Nucleus accumbens (tissue), 56 donors: ENCODE measurements at places on chromosomes 2 and 18.

- no peak for DNase-seq
Measured at GRCh38 chr2:11938196-11938595, 191.8 kb downstream of the LPIN1 start.

- DNase-seq, result no peak
Measured at GRCh38 chr2:201262718-201263117, 2.4 kb downstream of the CASP8 start.

- peak; percentile 74 for DNase-seq
Measured at GRCh38 chr18:58043491-58044369, at the start of gene NEDD4L. TSS of gene NEDD4L (plus strand) at chr18:58044226. CDS start at chr18:58044661, 435 bp downstream.

- DNase-seq, result no peak
Measured at GRCh38 chr2:196275646-196276352, 104.4 kb upstream of the STK17B start.

DNA sequence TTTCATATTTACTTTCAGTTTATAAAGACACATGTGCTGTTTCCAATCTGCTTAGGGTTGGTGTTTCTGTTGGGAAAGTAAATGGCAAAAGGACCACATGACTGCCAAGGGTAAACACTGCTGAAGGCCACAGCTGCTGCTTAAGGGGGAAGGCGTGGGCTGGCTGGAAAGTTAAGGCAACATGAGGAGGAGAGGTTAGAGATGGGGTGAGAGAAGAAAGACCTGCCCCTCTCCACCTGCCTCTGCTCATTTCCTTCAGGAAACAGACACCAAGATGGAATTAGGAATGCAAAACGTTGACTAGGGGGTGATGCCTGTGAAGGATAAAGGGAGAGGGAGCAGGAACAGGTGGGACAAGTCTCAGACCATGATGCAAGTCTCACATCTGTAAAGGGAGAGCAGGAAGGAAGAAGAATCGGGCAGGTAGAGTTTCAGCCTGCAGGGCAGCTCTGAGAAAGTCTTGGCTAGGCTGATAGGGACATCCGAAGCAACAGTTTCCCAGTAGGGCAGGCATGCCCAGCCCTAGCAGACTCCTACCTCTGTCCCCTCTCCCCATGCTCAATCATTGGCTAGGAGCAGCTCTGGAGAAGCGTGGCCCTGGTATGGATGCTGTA, 86.0 kb downstream of the CDC42EP3 start:
- no peak for DNase-seq

DNA sequence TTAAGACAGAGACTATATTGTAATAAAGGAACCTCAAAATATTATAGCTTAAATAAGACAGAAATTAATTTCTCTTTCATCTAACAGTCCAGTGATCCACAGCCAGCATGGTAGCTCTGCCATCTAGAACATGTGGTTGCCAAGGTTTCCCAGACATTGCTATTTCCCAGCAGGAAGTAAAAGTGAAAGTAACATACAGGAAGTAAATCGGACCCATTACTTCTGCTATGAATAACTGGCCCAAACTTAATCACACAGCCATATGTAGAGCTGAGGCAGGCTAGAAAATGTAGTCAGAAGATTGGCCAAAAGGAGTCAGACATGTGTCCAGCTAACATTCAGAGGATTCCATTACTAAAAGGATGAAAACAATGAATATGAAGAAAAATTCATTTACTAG, 71.0 kb downstream of the NOL4 start:
- DNase-seq, result no peak

DNA sequence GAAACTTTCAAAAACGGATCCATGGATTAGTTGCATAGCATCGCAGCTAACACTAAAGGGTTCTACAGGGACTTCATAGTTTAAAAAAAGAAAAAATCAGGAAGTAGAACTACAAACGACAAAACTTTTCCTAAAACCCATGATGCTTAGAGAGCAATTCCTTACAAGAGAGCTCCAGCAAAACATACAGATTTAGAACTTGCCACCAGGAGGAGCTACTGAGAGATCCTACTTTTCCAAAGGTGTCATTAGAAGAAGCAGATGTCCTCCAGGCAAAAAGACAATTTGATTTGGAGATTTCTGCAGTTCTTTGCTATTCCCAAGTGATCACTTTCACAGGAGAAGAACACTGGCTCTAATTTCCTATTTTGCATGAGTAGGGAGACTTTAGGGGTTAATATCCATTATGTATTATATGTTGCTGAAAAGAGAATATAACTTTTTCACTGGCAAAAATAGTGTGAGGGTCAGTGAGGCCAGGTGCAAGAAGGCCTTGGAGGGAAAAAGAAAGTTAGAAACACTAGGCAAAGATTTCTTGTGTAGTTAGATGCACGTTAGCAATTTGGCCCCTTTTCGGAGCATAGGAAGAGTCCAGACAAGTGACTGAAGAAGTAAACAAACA, 436.2 kb downstream of the SUCLG1 start:
- DNase-seq, result no peak

DNA sequence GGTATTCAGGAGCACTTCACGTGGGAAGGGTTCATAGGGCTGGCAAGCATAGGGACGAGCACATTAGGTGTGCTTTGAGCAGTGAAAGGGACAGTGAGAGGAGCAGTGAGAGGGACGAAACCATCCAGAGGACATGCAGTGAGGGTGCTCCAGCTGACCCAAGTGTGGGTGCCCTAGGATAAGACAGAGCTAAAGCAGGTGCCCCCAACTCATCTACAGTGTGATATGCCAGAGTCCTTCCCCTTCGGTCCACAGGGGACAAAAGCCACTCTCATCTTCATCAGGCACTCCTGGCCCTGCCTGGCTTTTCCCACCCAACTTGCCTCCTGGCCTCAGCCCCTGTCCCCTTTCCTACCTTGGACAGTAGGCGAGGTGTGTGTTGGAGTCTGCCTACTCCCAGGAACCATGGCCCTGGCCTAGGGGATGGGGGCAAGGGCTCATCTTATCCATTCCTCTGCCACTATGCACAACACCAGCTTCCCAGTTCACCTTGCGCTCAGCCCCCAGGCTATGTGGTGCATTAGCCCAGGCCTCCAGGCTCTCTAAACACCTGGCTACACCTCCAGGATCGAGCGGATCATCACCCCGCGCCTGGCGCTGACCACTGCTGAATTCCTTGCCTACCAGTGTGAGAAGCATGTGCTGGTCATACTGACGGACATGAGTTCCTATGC, 16.1 kb upstream of the ANKRD53 start:
- no peak for DNase-seq

GRCh38 chr2:124318913-124319312, 293.8 kb downstream of the CNTNAP5 start:
- DNase-seq, result no peak

DNA sequence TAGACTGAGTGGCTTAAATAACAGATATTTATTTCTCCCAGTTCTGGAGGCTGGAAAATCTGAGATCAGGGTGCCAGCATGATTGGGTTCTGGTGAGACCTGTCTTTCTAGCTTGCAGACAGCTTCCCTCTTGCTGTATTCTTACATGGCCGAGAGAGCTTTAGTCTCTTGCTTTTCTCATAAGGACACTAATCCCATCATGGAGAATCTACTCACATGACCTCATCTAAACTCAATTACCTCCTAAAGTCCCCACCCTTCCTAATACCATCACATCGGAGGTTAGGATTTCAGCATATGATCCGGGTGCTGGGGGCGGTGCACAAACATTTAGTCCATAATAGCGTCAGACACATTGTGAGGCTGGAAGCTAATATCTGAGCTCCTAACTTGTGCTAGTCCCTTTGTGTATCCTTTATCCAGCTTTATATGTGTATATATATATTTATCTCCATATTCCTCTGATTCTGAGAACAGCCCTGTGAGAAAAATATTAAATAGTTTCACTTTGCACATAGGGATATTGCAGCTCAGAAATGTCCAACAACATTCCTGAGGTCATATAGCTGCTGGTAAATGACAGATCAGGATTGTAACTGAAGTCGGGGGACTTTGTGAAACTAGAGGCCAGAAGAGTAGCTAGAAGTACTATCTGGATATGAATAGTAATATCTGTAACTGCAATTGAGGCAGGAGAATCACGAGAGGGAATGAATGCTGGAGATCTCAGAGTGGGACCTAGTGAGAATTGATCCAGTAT, 28.9 kb downstream of the MARCHF4 start:
- no peak for DNase-seq

DNA sequence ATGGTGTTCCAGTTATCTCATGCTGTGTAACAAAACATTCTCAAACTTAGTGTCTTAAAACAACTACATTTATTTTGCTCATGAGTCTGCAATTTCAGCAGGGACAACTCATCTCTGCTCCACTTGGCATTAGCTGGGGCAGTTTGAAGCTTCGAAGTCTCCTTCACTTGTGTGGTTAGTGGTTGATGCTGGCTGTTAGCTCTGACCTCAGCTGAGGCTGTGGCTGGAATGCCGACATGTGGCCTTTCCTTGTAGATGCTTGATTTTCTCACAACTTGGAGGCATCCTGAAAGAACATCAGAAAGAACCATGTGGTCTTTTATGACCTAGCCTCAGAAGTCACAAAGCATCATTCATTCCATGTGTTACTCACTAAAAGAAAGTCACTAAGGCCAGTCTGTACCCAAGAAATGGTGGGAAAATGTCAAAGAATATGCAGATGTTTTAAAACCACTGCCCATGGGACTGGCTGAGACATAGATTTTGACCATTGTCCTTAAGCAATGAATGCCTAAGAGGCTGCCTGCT, 3.8 kb upstream of the TMSB10 start:
- DNase-seq, result no peak

GRCh38 chr2:70923378-70924015, 12.2 kb upstream of the ATP6V1B1 start:
- DNase-seq, result no peak

DNA sequence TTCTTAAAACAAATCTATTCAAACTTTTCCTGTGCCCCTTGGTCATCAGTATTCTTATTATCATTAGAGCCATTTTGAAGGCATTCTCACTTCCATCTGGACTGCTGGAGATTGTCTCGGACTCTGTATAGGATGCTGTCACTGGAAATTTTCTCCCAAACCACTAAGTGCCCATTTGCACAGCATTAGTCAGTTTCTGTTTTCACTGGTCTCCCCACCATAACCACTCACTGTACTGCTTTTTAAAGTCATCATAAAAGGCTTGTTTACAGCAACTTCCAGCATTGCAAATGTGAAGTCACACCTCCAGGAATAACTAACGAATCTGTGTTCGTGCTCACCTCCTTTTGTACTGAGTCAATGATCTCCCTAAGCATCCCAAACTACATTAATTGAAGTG, 150.9 kb upstream of the SERTAD2 start:
- DNase-seq, result no peak

DNA sequence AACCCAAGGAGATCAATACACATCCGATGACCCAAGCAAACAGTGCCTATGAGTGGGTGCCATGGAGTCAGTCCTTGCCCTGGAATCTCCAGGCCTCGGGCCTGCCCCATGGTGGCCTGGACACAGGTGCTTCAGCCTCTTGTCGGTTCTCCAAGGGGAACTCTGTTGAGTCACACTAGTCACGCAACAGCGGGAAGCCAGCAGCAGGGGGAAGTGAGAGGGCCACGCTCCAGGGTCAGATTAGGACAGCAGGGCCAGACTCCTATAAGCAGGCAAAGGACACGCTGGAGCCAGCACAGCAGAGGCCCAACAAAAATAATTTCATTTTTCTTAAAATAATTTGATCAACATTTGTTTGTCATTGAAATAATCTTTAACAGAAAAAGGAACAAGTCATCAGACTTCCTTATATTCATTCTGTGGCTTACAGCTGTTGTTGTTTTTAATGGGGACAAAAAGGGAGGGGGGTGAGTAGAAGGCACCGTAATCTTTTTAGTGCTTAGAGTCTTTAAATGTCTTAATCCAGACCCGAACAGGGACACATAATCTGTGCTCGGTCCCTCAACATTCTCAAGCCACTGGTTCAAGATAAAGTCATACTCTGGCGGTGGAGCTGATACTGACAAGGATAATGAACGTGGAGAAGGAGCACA, 16.4 kb upstream of the ARMC9 start:
- no peak for DNase-seq

- no peak for DNase-seq
Measured at GRCh38 chr18:73881396-73881917, 266.2 kb downstream of the FBXO15 start.

GRCh38 chr2:200810252-200810997, 1.3 kb upstream of the BZW1 start:
- no peak for DNase-seq

DNA sequence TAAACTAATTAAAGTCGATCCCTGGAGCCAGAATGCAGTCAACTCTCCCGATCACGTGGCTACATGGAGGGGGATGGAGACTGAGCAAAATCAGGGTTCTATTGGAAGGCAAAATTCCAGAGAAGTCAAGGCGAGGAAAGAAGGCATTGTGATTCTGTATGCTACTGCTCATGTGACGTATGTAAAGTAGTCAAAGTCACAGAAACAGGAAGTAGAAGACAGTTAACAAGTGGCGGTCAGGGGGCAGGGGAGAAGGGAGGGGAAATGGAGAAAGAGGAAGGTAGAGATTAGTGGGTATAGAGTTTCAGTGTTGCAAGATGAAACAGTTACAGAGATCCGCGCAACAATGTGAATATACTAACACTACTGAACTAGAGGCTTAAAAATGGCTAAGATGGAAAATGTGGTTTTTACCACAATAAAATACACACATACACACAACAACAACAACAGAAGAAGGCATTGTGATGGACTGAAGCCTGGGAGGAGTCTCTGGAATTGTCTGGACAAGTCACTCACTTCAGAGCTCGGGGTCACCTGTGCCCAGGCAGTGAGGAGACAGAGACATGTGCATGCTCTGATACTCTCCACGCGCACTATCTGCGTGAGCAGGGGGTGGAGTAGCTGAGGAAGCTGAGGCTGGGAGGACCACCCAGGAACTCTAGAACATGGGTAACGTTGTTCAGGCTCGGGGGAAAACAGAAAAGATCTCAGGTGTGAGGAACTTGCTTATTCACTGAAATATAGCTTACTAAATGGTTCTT, 89.9 kb upstream of the CDCA7 start:
- DNase-seq, result no peak

DNA sequence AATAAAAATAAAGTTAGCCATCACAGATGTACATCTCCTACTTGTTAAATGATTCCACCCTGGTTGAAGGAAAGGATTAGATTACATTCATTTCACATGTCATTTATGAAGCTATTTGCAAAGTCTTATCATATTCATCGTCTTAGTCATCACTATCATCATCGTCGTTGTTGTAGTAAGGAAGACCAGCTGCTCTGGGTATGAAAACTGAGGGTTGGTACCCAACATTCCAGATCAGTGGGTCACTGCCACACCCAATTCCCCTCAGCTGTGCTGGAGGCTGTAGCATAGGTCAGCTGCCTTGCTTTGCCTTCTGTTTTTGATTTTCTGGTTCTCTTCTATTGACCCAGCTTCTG, 20.9 kb upstream of the CCBE1 start:
- DNase-seq, result no peak

GRCh38 chr2:24179683-24180082, 4.8 kb downstream of the FAM228A start:
- no peak for DNase-seq

DNA sequence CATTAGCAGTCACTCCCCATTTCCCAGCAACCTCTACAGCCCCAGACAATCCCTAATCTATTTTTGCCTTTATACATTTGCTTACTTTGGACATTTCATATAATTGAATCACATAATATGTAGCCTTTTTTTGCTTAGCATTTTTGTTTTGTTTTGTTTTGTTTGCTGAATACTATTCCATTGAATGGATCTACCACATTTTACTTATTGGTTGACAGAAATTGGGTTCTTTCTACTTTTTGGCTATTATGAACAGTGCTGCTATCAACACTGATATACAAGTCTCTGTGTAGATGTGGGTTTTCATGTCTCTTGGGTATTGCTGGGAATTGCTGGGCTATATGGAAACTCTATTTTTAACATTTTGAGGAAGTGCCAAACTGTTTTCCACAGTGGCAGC, 7.6 kb downstream of the PTPN18 start:
- DNase-seq, result no peak
